Activated T-helper 1 cell treated with anti-CD3 and anti-CD28 coated beads, Interleukin-2, amount 50 U/mL, for 16 hours (primary cell): ENCODE measurements at places on chromosomes 3 and 15.

GRCh38 chr15:96348112-96349027, 17.9 kb downstream of the NR2F2 start:
- no peak for DNase-seq

GRCh38 chr3:144308396-144308795, 336.8 kb downstream of the DIPK2A start:
- DNase-seq: no peak

- no peak for DNase-seq
These were observed 10.9 kb upstream of the GATA2 start for GRCh38 chr3:128503751-128504532.

GRCh38 chr3:133367403-133367802, 32.5 kb upstream of the BFSP2 start:
- DNase-seq: no peak

DNA sequence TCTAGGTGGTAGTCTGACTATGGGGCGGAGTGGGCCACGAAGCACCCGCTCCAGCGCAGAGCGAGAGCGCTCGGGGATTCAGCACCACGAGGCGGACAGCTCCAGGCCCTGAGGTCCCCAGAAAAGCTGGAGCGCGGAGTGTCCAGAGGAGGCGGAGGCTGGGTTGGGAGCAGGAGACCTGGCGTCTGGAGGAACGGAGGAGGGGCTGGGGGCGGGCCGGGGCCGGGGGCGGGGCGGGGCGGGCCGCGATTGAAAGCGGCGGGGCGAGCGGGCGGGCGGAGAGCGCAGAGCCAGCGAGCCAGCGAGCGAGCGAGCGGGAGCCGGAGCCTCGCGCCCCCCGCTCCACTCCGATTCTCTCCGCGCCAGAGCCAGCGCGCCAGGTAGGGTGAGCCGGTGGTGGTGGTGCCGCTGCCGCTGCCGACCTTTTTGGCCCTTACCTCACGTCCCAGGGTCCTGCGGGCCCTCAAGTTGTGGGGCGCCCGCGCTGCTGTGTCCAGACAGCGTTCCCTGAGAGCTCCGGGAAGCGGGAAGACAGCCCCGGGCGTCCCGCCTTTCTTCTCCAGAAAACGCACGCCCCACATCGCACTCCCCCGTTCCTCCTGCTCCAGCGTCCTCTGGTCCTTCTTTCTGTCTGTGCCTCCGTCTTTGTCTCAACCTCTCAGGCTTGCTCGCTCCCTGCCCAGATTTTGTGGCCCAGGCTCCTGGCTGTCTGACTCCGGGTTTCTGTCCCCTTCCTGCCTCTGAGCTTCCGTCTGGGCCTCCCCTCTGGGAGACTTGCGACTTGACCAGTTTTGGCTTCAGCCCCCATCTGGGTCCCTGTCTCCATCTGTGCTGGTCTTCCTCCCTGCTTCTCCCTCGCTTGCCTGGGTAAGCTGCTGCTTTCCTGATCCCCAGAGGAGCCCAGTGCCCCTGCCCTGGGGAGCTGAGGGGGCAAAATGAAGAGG, at the start of gene GRM2:
GRM2 (plus strand) TSS at position 281 of the 944 bp plus-strand sequence. CDS start 1,916 bp downstream, outside the sequence.
- DNase-seq: no peak
